Tongue (tissue), 3 donors: ENCODE measurements at places on chromosomes 12 and 14. TPM values are rescaled to one million over a fixed set of nuclear protein-coding genes. Genes with fewer than 3 reads are reported as not detected.

The KCNH5 gene
- 0.21 TPM for total RNA-seq

The ADAMTS20 gene
- 0.21 TPM for total RNA-seq

The BIN2 gene
- 3.8 TPM for total RNA-seq

The NEUROD4 gene
- total RNA-seq = not detected

The ANKRD33 gene
- not detected for total RNA-seq

The SIX4 gene
- total RNA-seq = 30.6 TPM

The GARIN6 gene
- total RNA-seq = not detected

The HELB gene
- 6.9 TPM for total RNA-seq

The PLA2G1B gene
- not detected for total RNA-seq

The ARF6 gene
- 56.3 TPM for total RNA-seq

The PWP1 gene
- total RNA-seq = 44.4 TPM

The PAWR gene
- 27.7 TPM for total RNA-seq

The RIPK3 gene
- 5.5 TPM for total RNA-seq

The ZNF268 gene
- total RNA-seq = 26.9 TPM

The TAS2R30 gene
- 16.9 TPM for total RNA-seq

The ESR2 gene
- total RNA-seq = 0.21 TPM

The SLC10A1 gene
- total RNA-seq = not detected

The PRH2 gene
- 335 TPM for total RNA-seq

The KRT83 gene
- not detected for total RNA-seq

The MMP14 gene
- total RNA-seq = 131 TPM

The XRCC3 gene
- 10.5 TPM for total RNA-seq

The BAG5 gene
- total RNA-seq = 34.9 TPM

The MSRB3 gene
- 67.8 TPM for total RNA-seq

The MGP gene
- 97.7 TPM for total RNA-seq

The CCNB1IP1 gene
- total RNA-seq = 72.5 TPM

The SPRYD4 gene
- 2.1 TPM for total RNA-seq

The KRT79 gene
- 0.21 TPM for total RNA-seq

The TPPP2 gene
- total RNA-seq = not detected

The EPS8 gene
- 39.8 TPM for total RNA-seq

The CHPT1 gene
- 30.2 TPM for total RNA-seq

The RIMBP2 gene
- 0.62 TPM for total RNA-seq

The PLEKHG7 gene
- not detected for total RNA-seq

The GUCY2C gene
- total RNA-seq = 0.21 TPM

The PLBD2 gene
- 17.4 TPM for total RNA-seq

The PELI2 gene
- 13.2 TPM for total RNA-seq

The ALDH2 gene
- total RNA-seq = 23.9 TPM
